ENCODE measurements at places on chromosomes 5 and 9. TPM values are rescaled to one million over a fixed set of nuclear protein-coding genes. Genes with fewer than 3 reads are reported as not detected.

ENTPD2 gene
- polyA plus RNA-seq = not detected

FOXI1 gene
- polyA plus RNA-seq = not detected

FAM169A gene
- polyA plus RNA-seq = not detected

DOCK8 gene
- polyA plus RNA-seq = not detected

QRFP gene
- polyA plus RNA-seq = not detected

KIF24 gene
- 1.1 TPM for polyA plus RNA-seq

OR13C9 gene
- not detected for polyA plus RNA-seq

IL9 gene
- polyA plus RNA-seq = not detected

GLRX gene
- 277 TPM for polyA plus RNA-seq

MEIKIN gene
- not detected for polyA plus RNA-seq

ANKRD18A gene
- polyA plus RNA-seq = not detected

FAM174A gene
- 10.3 TPM for polyA plus RNA-seq

RMRP gene
- 39.7 TPM for polyA plus RNA-seq

GRXCR2 gene
- not detected for polyA plus RNA-seq

CHD1 gene
- 12.8 TPM for polyA plus RNA-seq

CA9 gene
- polyA plus RNA-seq = 3.9 TPM

- DNase-seq = peak; percentile 61
Observed at GRCh38 chr9:69122082-69122548, 52.0 kb upstream of the TJP2 start.

GRCh38 chr9:23590276-23591000, 235.6 kb downstream of the ELAVL2 start:
- DNase-seq = no peak

DNA sequence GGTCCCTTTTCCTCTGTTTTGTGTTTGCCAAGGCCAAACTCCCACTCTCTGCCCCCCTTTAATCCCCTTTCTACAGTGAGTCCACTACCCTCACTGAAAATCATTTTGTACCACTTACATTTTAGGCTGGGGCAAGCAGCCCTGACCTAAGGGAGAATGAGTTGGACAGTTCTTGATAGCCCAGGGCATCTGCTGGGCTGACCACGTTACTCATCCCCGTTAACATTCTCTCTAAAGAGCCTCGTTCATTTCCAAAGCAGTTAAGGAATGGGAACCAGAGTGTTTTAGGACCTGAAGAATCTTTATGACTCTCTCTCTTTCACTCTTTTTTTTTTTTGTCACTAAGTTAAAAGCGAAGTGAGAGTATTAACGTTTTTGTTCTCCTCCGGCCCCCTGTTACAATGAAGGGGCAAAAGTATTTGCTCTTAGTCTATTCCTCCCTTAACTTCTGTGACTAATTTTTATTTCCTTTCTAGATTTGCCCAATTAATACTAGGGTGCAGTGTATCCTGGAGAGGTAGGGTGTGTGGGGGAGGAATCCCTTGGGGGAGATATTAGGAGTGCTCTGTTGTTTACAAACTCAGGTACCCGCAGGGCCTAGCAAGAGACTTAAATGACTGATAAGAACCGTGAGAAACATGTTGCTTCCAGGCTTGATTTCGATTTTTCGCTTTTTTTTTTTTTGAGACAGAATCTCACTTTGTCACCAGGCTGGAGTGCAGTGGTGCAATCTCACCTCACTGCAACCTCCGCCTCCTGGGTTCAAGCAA, 14.7 kb downstream of the GM2A start:
- DNase-seq = no peak

DNA sequence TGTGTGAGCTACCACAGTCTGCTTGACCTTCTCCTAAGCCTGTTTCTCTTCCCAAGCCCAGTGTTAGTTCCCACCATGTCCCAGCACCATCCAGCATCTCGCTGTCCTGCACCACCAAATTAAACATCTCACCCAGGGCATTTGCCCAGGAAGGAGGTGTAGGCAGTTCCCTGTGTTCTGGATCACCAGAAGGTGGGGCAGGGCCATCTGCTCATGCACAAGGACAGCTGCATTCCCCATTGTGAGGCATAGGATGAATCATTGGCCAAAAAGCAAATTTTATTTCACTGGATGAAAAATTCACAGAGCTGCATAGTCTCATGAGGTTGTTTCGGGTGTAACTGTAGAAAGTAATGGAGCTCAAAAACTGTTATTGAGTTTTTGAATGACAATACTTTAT, 89.5 kb upstream of the GRIA1 start:
- no peak for DNase-seq

DNA sequence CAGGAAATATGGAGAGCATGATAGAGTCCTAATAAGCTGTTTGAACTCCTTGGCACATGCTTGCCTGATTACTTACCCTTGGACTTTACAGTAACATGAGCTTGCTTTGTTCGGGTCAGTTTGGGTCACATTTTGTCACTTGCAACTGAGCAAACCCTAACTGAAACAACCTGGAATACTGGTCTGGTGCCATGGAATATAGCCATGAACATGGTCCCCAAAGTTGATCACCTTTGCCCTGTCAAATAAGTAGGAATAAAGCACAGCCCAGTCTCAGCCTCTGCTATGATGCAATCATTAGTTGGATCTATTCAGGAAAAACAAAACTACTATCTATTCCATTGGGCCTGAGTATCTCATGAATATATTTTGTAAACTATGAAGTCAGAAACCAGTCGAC, 18.2 kb downstream of the CDO1 start:
- no peak for DNase-seq

DNA sequence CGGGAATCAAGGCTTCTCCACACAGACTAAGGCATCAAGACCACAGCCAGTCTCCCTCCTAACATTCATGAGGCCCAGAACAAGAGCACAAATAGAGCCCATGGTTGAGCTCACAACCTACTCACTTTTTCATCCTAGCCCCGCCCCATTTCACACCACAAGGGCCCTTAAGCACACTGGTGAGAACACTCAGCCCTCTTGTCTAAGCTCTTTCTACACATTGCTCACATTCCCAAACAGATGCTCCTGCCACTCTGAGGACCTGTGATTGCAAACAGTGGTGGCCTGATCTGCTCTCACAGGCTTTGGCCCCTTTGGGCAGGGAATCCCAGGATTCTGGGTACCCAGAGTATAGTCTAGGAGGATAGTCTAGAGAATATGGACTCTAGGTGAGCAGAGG, 54.0 kb downstream of the FEM1C start:
- DNase-seq = no peak

DNA sequence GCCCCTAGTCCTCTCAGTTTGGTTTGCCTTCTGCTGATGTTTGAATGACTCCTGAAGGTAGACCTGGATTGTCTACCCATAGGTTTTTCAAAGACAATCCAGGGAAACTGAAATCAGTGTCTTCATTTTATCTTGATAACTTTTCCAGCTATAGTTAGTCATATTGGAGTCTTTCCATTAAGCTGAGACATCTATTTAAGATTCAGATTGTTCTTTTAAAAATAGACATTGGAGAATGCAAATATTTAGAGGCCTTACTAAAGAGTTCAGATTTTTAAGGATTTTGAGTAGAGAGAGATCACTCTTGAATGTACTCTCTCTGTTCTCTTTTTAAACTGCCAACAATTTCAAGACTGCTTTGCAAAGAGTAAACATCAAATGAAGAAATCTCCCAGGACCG, 69.1 kb downstream of the GDNF start:
- DNase-seq = peak; percentile 57

DNA sequence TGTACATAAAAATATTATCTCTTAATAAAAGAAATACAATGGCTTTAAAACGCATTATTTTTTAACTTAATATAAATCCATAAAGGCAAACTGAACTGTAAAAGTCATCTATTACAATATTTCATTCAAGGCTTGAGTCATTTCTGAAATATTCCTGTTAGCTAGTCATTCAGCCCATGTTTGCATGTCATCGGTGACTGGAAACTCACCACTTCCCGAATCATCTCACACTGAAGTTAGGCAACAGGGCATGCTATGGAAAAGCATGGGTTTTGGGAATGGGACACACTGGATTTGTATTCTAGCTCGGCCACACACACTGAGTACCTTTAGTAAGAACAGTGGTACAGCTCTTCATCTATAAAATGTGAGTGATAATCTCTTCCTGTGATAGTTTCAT, 691.1 kb upstream of the C9orf72 start:
- peak; percentile 6 for DNase-seq

DNA sequence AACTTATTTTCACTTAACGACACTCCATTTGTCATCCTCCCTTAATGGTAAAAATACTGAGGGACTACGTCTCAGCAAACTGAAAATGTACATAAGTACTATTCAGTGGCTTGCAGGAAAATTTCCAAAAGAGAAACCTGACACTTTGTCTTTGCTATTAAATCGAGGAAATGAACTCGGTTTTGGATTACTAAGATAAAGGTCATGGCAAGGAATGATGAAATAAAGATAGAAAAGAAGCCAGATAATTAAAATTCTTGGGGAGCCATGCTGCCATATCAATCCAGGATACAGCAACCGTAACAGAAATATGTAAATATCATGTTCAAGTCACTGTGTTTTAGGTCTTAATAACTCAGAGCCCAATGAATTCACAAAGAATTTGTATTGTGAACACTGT, 647.8 kb downstream of the CDH9 start:
- no peak for DNase-seq

GRCh38 chr5:71892641-71893365, 173.7 kb downstream of the CARTPT start:
- no peak for DNase-seq

DNA sequence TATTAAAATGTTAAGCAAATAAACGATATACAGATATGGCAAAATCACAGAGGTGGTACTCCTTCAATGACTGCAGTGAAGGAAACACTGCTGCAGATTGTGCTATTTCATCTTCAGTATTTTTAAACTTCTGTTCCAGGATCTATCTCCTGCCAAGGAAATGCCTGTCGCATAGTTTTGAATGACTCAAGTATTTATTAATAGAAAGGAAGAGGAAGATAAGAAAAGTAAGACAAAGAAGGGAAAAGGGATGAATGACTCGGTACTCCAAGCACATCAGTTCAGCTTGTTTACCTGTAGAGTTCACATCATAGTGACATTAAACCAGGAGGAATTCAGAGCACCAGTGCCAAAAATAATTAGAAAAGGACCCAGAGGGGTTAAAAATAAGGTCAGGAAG, 5.1 kb upstream of the GPX8 start:
- peak; percentile 80 for DNase-seq

GRCh38 chr9:131237931-131238401, 38.3 kb downstream of the FAM78A start:
- peak; percentile 88 for DNase-seq

DNA sequence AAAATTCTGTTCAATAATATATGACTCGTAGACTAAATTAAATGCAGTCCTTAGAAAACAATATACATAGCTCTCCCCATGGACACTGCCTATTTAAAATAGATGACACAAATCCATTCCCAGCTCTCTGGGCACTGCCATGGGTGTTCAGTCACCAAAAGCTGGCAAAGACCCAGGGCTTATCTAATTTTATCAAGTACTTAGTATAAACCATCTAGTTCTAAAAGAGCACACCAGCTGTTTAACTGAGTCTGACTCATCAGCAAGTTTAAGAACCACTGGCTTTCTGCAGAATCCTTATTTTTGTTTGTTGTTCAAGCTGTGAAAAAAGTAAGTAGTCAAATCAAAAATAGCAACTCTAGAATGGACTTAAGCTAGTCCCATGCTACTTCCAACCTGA, 107.6 kb downstream of the PLPP1 start:
- peak; percentile 90 for DNase-seq

DNA sequence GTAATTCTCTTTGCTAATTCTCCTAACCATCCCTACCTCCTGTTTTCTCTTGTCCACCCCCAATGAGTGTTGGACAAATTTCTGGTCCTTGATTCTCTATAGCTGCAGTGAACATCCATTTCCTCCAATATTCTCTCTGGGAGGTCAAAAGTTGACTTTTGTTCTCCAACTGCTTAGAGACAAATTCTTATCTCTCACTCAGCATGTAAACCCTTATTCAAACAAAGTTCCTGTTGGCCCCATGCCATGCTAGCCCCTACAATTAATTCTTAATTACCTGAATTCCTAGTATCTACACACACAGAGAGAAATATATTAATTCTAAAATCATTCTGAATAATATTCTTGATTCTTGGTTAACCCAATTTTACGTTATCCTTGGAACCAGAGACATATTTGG, 472.9 kb upstream of the ACTBL2 start:
- no peak for DNase-seq

Measured in IMR-90 (cell line).